Uterus (tissue), 4 donors: ENCODE measurements at places on chromosomes 5 and 9. TPM values are rescaled to one million over a fixed set of nuclear protein-coding genes. Genes with fewer than 3 reads are reported as not detected.

GRCh38 chr9:125851979-125852378, 104.8 kb downstream of the PBX3 start:
- DNase-seq, result no peak

DNA sequence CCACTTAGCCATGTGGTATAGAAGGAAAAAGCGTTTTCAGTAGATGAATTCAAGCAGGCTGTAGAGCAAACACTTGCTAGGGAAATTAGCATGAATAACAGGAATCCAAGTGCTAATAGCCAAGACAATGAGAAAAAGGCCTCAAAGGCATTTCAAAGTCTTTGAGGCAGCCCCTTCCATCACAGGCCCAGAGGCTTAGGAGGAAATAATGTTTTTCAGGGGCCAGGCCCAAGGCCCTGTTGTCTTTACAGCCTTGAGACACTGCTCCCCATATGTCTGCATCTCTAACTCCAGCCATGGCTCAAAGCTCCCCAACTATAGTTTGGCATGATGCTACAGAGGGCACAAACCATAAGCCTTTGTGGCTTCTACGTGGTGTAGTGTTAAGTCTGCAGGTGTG, 563.5 kb downstream of the TAF11L14 start:
- DNase-seq, result no peak

SGCD gene
- 3.4 TPM for total RNA-seq

PLPP7 gene
- 6.3 TPM for total RNA-seq

SV2C gene
- 3.7 TPM for total RNA-seq

DNA sequence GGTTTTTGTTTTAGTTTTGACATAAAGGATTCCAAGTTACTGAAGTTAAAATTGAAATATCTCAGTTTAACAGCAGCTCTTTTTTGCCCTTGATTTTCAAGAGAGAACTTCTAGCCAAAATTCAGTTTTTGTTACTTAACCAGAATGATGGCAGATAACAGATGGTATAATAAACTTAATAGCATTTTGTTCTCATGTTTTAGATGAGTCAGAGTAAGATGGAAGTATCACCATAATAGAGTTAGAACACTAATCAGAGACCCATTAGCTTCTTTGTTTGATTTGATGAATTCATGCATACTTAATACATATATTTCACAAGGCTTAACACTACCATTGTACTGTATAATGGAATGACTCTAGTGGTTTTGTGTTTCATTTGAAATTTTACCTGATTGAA, 11.9 kb downstream of the ZCCHC9 start:
- DNase-seq, result no peak

- DNase-seq, result no peak
Observed at GRCh38 chr9:100729336-100729895, 151.5 kb downstream of the CAVIN4 start.

SLC22A4 gene
- 1.7 TPM for total RNA-seq

DNA sequence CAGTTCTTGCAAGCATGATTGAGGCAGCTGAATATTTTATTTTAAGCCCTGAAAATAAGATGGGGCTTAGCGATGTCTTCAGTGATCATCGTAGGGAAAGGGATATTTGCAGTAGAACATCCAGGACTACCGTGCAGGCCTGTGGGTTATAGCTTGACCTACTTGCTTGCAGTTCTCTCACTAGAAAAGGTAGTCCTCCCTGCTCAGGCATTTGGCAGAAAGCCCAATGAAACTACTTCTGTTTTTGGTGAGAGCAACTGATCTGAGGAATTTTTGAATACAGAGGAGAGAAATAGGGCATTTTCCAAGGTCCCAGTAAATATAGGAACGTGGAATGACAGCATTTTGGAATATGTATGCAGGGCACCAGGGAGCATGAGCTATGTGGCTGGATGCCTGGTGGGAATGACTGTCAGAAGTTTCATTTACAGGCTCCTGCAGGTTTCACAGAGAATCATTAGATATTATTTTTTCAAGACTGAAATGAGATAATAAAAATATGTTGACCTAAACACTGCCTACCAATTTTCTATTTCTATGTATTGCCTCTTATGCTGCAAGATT, 417.9 kb upstream of the ACTBL2 start:
- no peak for DNase-seq

GRCh38 chr5:65970481-65971367, 44.3 kb downstream of the ERBIN start:
- DNase-seq, result no peak

- no peak for DNase-seq
Observed at GRCh38 chr5:180540050-180540694, 46.0 kb downstream of the CNOT6 start.

- no peak for DNase-seq
Observed at GRCh38 chr5:96043446-96043845, 81.8 kb upstream of the ELL2 start.

DNA sequence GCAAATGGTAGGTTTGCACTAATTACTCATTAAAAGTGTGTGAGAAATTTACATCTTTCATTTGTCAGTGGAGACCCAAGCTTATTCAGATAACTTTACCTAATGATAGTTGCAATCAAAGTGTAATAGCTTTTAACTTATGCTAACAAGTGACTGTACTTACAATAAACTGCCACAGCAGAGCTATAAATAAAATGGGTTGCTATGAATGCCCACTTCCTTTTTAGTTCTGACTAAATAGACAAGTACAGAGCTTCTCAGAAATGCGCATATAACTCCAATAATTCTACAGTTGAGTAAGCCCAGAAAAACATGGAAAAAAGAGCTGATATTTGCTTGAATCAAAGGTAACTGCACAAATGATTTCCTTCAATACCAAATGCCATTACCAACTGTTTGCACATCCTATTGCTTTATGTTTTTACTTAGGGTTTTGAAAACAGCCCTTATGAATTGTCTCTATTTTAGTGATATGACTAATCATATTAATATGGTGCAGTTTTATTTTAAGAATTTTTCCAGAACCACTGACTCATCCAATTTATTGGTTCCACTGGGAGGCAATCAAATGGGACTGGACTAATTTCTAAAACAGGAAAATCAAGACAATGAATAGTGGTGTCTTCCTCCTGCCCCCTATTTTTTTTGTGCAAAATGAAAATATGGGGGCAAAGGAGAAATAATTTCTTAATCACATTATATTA, 84.1 kb downstream of the PPP2R2B start:
- no peak for DNase-seq
